Hematopoietic multipotent progenitor cell treated with erythropoietin and hydrocortisone succinate and interleukin-3 and kit ligand, for 8 days (in vitro differentiated cells): ENCODE measurements at places on chromosomes 7 and 10.

DNA sequence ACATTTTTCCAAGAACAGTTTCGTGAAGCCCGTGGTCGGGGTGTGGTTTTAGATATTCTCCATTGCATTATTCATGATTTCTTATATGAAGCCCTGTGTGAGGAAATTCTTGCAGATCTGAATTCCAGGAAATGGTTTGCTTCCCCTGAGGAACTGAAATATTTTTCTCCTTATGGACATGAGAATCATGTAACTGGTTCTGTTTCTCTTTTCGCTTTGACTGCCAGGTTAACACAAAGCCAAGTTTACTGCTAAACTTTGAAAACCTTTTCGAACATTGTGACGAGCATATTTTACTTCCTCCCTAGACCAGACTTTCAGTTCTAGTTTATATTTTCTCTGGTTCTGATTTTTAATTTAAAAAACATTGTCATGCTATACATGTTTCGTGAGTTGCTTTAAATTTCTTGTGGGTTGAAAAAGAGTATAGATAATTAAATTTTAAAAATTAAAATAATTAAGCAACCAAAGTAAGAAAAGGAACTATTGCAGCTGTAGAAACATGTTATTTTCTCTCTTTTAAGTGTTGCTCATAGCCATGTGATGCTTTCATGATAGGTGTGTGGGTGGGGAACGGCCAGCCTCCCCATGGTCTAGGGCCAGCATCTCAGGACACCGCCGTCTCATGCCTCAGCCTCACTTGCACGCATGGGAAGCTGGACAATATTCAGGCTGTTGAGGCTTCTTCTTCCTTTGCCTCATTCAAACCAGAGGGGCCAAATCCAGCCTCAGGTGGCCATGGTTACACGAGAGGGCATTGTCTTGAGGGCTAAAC, 97.1 kb downstream of the CREB5 start:
- no peak for DNase-seq

- DNase-seq: no peak
Measured at GRCh38 chr7:133754708-133755107, 372.4 kb upstream of the LRGUK start.

- DNase-seq: no peak
Measured at GRCh38 chr10:86753638-86754434, 2.6 kb upstream of the BMPR1A start.

DNA sequence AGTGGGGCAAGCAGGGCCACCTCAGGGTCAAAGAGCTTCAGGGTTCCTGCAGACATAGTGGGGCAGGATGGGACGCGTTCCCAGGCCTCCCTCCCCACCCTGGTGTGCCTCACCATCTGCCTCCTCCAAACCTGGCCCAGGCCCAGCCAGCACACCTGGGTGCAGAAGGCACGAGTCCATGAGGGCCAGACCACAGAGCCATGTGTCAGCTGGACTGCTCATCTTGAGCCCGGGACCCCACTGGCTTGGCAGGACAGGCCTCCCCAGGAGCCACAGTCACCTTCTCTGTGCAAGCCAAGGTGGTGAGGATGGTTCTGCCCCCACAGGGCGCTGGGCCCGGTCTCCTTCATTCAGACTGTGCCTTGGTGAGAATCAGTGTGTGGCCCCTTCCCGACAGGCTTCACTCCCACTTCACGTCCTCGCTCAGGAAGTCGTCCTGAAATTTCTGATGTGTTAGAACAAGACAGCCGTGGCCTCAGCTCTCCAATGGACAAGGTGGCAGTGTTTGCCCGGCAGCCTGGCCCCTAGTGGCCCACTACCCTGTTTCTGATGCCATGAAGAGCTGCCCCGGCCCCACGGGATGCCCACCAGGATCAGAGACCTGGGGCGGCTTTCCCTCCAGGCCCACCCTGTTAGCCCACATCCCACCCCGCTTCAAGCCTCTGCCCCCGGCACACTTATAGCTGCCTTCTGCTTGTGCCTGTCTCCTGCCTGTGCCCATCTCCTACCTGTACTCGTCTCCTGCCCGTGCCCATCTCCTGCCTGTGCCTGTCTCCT, 59.6 kb upstream of the EBF3 start:
- no peak for DNase-seq

DNA sequence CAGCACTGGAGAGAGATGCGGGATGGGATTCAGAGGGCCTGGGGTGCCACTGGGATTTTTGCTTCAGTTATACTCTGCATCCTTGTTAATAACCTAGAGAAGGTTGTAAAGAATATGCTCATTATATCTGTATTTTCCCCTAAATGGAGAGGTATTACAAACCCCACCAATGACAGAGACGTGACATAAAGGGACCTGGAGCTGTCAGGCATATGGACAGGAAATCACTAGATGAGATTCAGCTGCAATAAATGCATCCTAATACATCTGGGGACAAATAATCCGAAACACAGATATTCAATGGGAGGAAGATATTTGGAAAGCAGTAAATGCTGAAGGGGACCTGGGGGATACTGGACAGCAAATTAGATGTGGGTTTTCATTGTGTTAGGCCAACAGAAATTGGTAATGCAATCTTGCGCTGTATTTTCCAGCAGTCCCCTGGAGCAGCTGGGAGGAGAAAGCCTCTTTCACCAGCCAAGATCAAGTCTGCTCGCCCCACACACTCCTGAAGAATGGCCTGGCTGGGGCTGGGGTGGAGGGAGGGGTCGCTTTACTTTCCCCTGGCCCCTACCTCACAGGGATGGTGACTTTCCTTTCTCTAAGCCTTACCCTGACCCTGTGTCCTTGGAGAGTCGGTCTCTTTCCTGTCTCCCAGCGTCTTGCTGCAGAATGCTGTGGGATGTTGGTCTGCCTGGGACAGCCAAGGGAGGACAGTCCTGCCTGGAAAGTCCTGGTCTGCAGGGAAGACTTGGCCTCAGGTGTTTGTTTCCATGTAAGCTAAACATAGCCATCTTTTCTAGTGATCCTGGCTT, 653.8 kb downstream of the LRMDA start:
- no peak for DNase-seq

- no peak for DNase-seq
Measured at GRCh38 chr7:102211590-102212550, 74.8 kb upstream of the SH2B2 start.

- no peak for DNase-seq
Measured at GRCh38 chr10:7667262-7668141, 736 bp upstream of the ITIH5 start.

DNA sequence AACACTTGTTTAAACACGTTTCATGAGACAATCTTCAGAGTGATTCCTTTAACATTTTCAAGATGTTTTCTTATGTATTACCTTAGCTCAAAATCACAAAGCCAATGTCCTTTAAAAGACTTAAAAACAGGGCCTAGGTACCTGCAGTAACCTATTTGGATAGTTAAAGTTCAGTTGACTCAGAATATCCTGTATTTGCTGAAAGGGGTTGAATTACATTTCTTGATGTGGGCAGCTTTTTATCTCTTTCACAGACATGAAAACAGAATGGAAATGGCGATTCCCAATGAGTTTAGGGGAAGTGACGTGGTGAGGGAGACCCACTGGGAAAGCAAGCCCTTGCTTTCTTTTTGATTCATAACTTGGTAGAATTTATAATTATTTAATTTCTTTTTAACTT, 324.4 kb upstream of the AOAH start:
- DNase-seq: no peak

GRCh38 chr7:73707045-73707631, 12.3 kb downstream of the STX1A start:
- peak; percentile 50 for DNase-seq

- no peak for DNase-seq
Measured at GRCh38 chr7:87566311-87566900, 34.3 kb downstream of the ABCB1 start.

GRCh38 chr7:115023219-115023618, 101.3 kb downstream of the MDFIC start:
- peak; percentile 71 for DNase-seq

GRCh38 chr10:28704464-28705161, 27.3 kb downstream of the BAMBI start:
- no peak for DNase-seq

DNA sequence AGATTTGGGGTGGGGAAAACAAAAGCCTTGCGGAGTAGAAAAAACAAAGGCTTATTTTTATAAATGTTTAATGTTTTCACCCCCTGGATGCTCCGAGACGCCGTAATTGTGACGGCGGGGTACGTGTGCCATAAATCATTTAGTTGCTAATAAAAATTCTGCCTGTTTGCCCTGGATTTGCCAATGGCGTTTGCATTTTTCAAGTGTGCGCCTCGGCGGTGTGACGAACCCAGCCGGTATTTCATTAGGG, 2.5 kb upstream of the TNRC18 start:
- DNase-seq: peak; percentile 53

DNA sequence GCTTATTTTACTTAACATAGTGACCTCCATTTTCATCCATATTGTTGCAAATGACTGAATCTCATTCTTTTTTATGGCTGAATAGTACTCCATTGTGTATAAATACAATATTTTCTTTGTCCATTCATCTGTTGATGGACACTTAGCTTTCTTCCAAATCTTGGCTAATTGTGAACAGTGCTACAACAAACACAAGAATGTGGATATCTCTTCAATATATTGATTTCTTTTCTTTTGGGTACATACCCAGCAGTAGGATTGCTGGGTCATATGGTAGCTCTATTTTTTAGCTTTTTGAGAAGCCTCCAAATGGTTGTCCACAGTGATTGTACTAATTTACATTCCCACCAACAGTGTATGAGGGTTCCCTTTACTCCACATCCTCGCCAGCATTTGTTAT, 58.0 kb downstream of the CREB5 start:
- DNase-seq: no peak

DNA sequence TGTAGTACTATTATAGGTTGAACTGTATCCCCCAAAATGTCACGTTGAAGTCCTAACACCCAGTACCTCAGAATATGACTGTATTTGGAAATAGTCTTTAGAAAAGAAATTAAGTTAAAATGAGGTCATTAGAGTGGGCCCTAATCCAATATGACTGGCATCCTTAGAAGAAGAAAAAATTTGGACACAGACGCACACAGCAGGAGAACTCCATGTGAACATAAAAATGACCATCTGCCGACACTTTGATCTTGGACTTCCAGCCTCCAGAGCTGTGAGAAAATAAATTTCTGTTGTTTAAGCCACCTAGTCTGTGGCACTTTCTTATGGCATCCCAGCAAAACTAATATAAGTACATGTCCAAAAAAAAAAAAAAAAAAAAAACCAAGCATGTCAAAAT, 225.8 kb downstream of the PARD3 start:
- no peak for DNase-seq

DNA sequence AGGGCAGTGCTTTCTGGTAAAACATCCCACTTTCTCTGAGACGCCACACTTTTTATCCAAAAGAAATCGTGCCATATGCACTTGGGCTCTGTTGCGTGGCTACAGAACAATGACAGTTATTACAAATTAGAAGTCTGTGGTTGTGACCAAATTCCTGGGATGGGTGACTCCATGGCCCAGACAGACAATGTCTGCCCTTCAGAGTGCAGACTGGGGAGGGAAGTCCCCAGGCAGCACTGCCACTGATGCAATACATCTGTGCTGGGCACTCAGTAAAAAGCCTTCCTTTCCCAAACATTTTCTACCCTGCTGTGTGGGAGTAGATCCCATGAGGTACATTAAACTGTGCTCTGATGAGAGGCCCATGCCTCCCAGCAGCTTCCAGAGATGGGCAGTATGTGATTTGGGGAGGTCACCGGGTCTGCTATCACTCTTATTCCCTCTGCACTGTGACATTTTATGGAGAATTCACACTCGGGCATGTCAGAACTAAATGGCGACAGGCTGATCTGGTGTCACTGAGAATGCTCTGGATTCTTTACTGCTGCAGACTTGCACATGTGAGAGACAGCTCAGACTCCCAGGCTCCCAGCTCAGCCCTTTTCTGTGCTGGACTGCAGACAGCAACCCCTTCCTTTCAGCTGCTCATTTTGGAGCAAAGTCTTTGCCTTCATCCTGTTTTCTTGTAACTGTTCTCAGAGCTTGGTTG, 243.5 kb upstream of the ZNF32 start:
- no peak for DNase-seq

DNA sequence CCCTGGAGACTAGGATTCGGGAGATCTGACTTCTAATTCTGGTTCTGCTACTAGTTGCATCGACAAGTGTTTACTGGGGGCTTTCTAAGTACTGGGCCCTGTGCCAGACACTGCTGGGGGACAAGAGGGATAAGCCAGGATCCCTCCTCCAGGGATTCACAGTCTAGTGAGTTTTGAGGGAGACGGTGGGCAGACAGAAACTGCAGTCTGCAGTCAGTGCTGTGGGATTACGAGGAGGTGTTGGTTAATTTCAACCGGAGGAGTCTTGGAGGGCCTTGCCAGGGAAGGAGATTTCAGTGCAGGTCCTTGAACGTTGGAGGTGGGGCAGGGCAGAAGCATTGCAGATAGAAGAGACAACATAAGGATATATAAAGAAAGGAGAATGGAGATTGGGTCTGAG, 3.5 kb upstream of the KCNH2 start:
- DNase-seq: no peak

DNA sequence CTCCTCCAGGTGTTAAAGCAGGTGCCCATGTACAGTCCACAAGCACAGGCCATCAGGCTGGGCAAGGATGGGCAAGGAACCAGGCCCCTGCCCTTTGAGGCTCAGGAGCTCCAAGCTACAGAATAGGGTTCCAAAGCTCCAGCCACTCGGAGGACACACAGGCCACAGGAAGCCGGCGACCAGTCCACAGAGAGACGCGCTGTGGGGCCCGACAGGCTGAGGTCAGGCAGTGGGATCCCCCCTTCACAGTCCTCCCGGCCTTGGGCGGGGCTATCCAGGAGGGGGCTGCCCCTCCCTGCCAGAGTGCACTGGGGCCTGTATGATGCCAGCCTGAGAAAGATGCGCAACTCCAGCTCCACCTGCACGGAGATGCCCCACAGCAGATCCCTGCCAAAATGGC, 34.0 kb downstream of the MAD1L1 start:
- DNase-seq: no peak

GRCh38 chr7:69762821-69763352, 164.6 kb downstream of the AUTS2 start:
- no peak for DNase-seq

DNA sequence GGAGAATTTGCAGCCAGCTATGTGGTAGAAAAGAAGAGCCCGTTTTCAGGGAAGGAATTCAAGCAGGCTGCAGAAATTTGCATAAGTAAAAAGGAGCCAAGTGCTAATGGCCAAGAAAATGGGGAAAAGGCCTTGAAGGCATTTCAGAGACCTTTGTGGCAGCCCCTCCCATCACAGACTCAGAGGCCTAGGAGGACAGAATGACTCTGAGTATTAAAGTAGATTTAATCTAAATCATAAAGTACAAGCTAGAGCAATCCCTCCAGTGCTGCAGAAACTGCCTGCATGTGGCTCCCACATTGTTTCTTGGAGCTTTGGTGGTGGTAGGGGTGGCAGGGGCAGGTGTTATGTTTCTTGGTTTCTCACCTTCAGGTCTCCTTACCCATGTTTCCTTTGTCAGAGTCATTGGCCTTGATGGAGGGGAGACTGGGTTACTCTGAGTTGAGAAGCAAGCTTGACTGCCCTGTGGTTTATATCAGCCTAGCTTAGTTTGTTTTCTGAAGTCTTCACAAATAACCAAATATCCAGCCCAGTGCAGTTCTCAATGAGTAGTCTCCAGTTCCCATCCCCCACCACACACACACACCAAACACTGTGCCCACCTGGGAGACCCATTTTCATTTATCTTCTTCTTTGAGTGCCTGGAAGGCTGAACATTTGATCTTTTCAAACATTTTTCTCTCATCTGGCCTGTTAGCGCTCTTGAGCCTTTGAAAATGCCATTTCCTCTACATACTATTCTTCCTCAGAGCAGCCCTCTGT, 34.5 kb downstream of the ITPRIP start:
- no peak for DNase-seq
